Stimulated activated CD8-positive, alpha-beta memory T cell treated with anti-CD3 and anti-CD28 coated beads, Interleukin-2, amount 100 ng/mL, for 1 hour (primary cell): ENCODE measurements at places on chromosomes 3 and 15.
A peak's percentile ranks its signal among the peaks of the same experiment; 100 is the strongest.

- DNase-seq, result no peak
Observed at GRCh38 chr3:99249627-99250026, 348.1 kb upstream of the DCBLD2 start.

GRCh38 chr3:195397524-195397923, 45.3 kb downstream of the ACAP2 start:
- no peak for DNase-seq

GRCh38 chr3:186886202-186886981, 43.9 kb downstream of the ADIPOQ start:
- no peak for DNase-seq

GRCh38 chr15:78082106-78082742, 4.7 kb upstream of the TBC1D2B start:
- DNase-seq, result no peak

DNA sequence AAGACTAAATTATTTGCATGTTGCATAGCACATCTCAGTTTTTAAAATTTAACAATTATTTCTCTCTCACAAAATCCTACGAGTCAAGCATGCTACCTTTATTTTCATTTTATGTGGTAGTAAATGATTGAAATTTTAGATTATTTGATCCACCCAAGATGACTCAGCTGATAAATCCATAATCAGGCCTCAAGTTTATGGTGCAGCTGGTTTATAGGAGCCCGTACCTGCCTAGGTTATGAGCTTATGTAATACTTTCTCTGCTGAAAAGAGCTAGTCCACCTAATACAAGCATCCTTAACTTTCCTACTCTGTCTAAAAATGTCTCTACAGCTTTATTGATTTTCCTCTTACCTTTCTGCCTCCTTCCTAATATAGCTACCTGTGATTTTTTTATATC, 41.2 kb downstream of the SLC2A2 start:
- DNase-seq, result no peak

DNA sequence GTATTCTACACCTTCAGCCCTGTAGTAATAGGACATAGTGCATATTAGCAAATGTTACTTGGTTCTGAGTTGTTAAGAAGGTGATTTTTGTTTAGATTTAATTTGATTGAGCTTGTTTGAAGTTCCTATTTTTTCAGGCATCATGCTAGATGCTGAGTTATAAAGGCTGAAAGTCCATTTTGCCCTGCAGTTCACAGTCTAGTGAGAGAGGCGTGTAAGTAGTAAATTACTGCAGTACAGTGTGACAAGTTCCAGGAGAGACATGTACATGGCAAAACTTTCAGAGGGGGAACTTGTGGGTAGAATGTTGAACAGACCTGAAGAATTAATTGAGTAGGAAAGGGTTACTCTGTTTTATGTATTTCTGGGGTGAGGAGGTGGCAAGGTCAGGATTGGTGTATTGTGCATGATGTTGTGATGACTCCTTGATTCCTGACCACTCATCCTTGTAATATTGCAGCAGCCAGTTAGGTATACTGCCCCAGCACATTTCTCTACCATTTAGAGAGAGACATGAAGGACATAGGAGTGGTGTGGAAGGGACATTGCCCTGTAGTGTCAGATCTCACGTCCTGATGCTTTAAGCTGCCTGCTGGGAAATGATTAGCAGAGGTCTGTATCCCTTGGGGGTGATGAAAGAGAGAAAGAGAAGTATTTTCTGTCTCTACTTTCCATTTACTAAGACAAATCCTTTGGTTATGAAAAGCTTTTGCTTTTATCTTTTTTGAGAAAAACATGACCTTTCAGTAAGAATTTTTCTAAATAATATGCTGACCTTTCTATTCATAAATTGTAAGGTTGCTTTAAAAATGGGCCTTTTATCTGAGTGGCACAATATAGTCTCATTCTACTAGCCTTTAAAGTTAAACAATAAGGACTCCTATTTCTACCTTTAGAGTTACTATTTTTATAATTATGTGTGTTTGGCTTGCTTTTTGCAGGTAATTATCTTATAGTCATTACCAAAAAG, 16.9 kb downstream of the SACM1L start:
- no peak for DNase-seq

GRCh38 chr15:96408591-96409183, 78.2 kb downstream of the NR2F2 start:
- DNase-seq, result no peak

- no peak for DNase-seq
Observed at GRCh38 chr3:142850395-142851023, 38.4 kb downstream of the PCOLCE2 start.

DNA sequence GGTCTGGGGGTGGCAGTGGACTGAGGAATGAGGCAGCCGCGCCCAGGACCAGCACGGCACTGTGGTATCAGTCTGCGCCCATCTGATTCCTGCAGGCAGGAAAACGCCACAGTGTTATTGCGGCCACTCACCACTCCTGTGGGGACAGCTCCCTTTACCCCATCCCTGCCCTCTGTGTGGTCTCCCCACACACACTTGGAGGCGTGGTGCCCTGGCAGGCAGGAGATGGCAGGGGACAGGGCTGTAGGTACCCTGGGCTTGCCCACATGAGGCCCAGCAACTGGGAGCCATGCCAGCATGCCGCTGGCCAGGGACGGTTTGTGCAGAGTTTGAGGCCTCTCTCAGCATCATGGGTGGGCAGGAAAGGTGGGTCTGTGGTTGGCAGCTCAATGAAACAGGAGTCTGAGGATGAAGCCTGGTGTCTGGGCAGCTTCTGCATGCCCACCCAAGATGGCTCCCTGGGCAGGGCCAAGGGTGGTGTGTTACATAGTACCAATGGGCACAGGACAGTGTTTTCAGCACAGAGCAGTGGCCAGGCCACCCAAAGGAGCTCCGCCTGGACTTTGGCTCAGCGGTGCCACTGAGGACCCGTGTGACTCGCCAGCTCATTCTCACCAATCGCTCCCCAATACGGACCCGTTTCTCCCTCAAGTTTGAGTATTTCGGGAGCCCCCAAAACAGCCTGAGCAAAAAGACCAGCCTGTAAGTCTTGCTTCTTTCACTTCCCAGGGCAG, 27.2 kb downstream of the ACAA1 start:
- no peak for DNase-seq

GRCh38 chr3:139307601-139308555, 35.9 kb upstream of the MRPS22 start:
- DNase-seq, result no peak

GRCh38 chr3:141476033-141476432, 10.8 kb upstream of the RASA2 start:
- DNase-seq, result no peak

DNA sequence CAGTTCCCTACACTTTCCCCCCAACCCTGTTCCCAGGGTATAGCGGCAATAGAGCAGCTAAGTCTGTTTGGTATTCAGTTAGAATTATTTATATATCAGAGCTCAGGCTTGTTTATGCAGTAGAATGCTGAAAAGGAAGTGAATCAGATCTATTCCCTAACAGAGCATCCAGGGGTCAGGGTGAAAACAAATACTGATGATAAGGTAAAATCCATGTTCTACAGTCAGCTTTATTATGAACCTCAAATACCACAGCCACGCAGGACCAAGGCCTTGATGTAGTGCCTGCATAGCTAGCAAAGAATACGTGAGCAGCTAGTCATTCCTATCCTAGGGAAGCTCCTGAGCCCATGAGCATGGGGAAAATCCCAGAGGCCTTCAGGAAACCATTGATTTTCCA, 229.7 kb upstream of the ICE2 start:
- DNase-seq, result no peak

DNA sequence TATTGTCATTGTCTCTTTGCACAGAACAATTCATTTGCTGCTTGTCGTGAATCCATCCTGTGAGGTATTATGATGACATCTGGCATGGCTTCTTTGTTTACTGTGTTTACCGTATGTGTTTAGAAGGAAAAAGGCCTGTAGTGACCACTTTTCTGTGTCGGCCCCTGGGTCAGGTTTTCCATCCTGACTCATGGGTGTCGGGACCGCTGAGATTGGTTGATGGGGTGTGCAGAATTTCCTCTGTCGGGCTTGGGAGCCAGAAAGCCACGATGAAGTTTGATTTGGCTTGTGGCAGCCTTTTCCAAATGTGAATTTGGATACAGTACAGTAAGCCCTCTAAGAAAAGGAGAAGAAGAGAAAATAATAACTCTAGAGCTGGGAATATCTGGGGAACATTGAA, 113.5 kb downstream of the FNDC3B start:
- no peak for DNase-seq

DNA sequence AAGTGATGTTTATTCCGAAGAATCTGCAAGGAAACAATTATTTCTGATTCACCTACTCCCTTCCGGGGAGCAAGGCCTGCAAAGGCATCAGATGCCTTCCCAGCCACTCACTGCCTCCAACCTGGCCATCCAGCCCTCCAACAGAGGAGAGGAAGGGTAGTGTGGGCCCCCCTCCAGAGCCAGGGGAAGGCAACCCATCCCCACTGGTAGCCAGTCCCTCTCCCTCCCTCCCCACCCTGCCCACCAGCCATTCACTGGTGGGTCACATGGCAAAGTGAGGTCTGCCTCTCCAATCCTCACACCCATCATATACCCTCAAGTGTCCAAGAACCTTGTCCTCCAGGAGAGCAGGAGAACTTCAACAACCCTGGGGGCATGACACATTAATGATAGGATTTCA, 2.4 kb upstream of the VIPR1 start:
- no peak for DNase-seq

GRCh38 chr3:169591983-169592644, 71.4 kb downstream of the MECOM start:
- DNase-seq, result no peak

- DNase-seq, result no peak
Observed at GRCh38 chr15:70802629-70803028, 39.3 kb upstream of the UACA start.

DNA sequence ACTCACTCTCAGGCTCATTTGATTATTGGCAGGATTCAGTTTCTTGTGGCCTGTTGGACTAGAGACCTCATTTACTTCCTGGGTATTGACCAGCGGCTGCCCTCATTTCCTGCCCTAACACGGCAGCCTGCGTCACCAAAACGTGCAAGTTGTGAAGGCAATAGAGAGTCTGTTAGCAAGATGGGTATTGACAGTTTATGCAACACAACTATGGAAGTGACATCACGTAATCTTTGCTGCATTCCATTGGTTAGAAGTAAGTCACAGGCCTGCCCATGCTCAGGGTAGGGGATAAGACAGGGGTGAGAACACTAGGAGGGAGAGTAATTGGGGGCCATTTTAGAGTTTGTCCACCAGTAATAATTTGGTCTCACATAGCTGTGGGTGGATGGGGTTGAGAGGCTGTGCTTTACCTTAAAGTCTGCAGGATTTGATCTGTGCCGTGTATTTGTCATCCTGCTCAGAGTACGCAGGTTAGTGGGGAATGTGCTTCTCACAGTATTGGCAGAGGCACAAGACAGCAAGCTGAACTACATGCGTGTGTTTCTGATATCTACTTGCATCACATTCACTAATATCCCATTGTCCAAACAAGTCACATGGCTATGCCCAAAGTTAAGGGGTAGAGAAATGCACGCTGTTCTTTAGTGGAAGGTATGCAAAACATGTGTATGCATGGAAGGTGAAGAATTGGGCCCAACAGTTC, 83.3 kb downstream of the EDEM1 start:
- no peak for DNase-seq

GRCh38 chr15:32104061-32104995, 74.0 kb downstream of the CHRNA7 start:
- no peak for DNase-seq

DNA sequence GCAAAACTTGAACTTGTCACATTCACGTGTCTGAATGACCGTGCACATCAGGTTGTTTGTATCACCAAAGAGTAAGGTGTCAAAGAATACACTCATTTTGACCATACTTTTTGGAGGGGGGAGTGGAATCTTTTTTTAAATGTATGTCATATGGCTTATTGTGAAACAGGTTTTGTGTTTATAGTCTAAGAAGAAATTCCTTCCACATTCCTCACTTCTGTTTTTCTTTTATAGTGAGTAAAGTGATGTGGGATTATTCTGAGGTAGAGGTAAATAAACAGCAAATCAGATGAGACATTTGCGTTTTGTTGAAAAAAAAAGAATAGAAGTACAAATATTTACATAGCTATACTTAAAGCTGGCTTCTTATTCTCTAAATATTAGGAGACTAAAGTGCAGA, 33.0 kb downstream of the SRP14 start:
- DNase-seq, result no peak

GRCh38 chr3:169764312-169764881, 463 bp downstream of the TERC start:
- DNase-seq, result peak; percentile 42

- DNase-seq, result no peak
Observed at GRCh38 chr3:128198313-128198712, 45.0 kb downstream of the EEFSEC start.

DNA sequence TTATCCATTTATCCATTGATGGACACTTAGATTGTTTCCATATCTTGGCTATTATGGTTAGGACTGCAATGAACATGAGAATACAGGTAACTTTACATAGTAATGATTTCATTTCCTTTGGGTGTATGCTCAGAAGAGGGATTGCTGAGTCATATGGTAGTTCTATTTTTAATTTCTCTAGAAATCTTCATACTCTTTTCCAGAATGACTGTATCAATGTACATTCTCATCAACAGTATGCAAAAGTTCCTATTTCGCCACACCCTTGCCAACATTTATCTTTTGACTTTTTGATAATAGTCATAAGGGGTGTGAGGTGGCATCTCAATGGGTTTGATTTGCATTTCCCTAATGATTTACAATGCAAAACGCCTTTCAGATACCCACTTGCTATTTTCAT, 6.2 kb upstream of the NIPA1 start:
- DNase-seq, result no peak

GRCh38 chr3:7203969-7204847, 343.3 kb downstream of the GRM7 start:
- DNase-seq, result no peak

- DNase-seq, result no peak
Observed at GRCh38 chr15:39494462-39494861, 86.4 kb upstream of the THBS1 start.

DNA sequence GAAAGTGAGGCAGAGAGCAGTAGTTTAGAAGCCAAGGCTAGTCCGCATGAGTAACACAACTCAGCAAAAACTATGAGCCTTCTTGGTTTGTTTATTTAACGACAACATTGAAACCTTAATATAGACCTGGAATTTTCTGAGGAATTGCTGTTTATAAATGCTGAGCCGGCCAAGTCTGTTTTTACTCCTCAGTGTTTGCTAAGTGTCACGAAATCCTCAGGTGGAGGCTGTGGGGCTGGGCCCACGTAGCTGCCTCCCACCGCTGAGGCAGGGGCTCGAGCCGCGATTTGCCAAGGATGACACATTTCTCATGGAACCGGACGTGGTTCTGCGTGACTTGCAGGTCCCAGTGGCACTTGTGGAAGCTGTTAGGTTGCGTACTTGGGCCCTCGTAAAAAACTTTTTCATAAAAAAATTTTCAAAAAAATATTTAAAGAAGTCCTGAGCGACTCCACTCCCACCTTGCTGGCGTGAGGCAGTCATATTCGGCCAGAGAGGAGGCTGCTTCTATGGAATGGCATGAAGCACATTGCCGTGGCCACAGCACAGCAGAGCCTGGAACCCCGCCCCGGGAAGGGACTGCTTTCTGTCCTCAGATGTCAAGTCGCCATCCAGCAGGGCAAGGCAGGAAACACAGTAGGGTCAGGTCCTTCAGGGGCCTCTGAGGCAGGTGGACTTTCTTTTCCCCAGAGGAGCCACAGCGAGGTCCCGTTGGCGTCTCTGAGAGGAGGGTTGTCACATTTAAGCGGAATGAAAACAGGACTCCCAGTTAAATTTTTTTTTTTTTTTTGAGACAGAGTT, 64.8 kb upstream of the PCSK6 start:
- no peak for DNase-seq
